Lung (tissue), 17 donors: ENCODE measurements at places on chromosomes 1 and 21. TPM values are rescaled to one million over a fixed set of nuclear protein-coding genes. Genes with fewer than 3 reads are reported as not detected.

DNA sequence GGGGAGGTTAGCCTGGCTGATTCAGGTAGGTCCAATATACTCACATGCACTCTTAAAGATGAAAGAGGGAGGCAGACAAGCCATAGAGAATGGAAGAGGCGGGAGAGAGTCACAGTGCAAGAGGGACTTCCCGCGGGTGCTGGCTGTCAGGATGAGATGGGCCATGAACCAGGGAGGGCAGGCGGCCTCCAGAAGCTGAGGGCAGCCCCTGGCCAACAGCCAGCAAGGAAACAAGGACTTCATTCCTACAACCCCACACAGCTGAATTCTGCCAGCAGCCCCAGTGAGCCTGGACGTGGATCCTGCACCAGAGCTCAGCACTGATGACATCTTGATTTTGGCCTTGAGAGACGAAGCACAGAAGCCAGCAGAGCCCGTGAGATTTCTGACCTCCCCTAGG lies 15.1 kb upstream of the B3GALT5 start:
- no peak for DNase-seq
- H3K4me3 ChIP-seq: no peak overlapping the region
- H3K27ac ChIP-seq: no peak overlapping the region
- H3K36me3 ChIP-seq: no peaks in the 10 kb centered on the region
- H3K27me3 ChIP-seq: no peaks in the 10 kb centered on the region

DNA sequence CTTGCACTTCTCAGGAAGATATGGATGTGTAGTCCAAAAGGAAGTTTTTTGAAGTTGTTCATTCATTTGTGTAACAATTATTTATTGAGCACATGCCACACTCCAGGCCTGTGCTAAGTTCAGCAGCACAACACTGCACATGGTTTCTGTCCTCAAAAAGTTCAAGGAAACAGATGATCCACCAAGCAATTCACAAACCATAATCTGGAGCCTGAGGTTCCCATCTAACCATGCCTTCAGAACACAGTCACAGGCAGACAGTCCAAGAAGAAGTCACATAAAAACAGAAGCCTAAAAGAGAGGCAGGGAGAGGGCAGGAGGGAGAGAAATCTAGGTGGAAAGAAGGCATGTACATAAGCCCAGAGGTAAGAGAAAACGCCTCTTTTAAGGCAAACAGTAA lies 1.9 kb downstream of the CD48 start:
- H3K4me3 ChIP-seq: no peak overlapping the region
- H3K4me1 ChIP-seq: no peaks in the 10 kb centered on the region
- no peak for DNase-seq
- H3K27me3 ChIP-seq: no peaks in the 10 kb centered on the region
- no peaks in the 10 kb centered on the region for H3K36me3 ChIP-seq
- H3K27ac ChIP-seq: no peak overlapping the region

DNA sequence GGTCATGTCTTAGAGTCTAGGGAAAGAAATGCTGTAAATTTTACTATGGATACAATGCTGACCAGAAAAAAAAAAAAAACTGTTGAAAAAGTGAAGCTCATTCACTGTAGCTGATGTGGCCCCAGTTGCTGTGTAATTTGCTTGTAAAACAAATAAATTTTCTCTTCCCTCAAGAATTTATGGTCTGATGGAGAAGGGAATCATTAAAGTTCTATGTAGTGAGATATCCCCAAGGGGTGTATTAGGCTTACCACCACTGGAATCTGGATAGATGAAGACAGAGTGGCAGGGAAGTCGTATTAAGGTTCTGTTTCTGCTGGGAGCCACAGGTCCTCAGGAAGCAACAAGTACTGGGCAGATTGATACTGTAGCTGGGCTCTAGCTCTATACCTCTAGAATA lies 860.0 kb downstream of the LTN1 start:
- H3K4me3 ChIP-seq: no peak overlapping the region
- H3K36me3 ChIP-seq: no peaks in the 10 kb centered on the region
- no peak overlapping the region for H3K27ac ChIP-seq

GRCh38 chr1:32919811-32920733 lies 18.9 kb upstream of the TMEM54 start:
- peak; percentile 14 for DNase-seq
- H3K27me3 ChIP-seq: no peaks in the 10 kb centered on the region
- H3K4me3 ChIP-seq: no peak overlapping the region
- peaks cover 6% of the 10 kb centered on the region for H3K4me1 ChIP-seq
- no peak overlapping the region for H3K27ac ChIP-seq

GRCh38 chr1:51310871-51311613 lies 19.3 kb downstream of the TTC39A start:
- no peaks in the 10 kb centered on the region for H3K27me3 ChIP-seq
- peaks cover 3% of the 10 kb centered on the region for H3K4me1 ChIP-seq
- DNase-seq: no peak
- no peak overlapping the region for H3K4me3 ChIP-seq
- no peaks in the 10 kb centered on the region for H3K36me3 ChIP-seq

DNA sequence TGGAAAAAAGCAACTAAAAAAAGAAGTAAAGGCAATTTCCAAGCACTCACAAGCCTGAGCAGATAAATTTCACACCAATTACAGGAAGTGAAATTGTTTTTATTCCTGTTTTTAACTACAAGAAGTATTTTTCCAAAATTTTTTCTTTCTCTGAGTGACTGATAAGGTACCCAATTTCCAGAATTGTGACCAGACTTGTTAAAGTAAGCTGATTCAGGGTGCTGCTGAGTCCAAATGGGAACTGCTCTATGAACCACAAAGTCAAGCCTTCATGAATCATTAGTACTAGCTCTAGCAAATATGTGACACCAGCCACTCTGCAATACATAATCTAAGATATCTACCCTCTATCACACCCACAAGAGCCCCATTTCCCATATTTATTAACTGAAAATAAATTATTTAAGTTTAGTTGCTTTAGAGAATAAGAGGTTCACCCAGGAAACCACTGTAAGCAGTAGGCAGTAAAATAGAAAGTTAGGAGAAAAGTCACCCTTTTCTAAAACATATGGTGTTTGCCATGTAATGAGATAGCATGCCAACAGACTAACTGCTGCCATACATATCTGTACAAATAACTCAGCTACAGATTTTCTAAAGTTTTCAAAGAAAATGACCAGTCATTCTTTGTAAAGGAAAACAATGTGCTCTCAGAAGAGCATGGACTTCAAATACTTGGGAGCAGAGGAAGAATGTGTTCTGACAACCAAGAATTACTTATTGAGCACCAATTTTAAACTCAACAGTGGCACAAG lies 43.1 kb upstream of the TNFSF18 start:
- no peak overlapping the region for H3K4me3 ChIP-seq
- no peaks in the 10 kb centered on the region for H3K36me3 ChIP-seq
- H3K27ac ChIP-seq: no peak overlapping the region
- no peaks in the 10 kb centered on the region for H3K27me3 ChIP-seq
- no peaks in the 10 kb centered on the region for H3K4me1 ChIP-seq
- DNase-seq: no peak

DNA sequence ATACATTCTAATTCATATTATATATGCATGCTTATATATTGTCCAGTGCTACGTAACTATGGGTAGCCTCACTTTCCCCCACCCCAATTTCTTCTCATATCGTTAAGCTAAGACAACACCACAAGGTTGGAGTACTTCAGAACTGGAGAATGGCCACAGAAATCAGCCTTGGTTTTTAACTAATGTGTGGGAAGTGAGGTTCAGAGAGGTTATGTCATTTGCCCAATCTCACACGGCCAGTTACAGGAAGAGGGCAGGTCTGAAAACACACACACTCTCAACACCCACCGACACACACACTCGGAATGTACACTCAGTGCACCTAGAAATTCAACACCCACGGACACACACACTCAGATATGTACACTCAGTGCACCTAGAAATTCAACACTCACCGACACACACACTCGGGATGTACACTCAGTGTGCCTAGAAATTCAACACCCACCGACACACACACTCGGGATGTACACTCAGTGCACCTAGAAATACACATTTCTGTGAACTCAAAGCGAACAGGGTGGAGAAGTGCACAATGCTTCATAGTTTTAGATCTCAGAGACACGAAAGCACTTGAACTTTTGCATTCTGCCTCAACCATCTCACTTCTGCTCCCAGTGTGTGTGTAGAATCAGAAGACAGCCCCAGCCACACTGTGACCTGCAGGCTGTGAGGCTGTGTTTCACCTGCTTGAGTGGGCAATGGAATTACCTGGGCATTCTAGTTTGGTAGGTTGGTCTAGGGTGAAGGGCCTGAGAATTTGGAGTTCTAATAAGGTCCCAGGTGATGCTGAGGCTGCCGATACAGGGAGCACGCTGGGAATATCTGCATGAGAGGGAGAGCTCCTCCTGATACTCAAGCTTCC lies 170.4 kb downstream of the CLIC6 start:
- no peak overlapping the region for H3K4me3 ChIP-seq
- H3K27me3 ChIP-seq: no peaks in the 10 kb centered on the region
- DNase-seq: no peak
- peaks cover 15% of the 10 kb centered on the region for H3K4me1 ChIP-seq
- no peak overlapping the region for H3K27ac ChIP-seq

DNA sequence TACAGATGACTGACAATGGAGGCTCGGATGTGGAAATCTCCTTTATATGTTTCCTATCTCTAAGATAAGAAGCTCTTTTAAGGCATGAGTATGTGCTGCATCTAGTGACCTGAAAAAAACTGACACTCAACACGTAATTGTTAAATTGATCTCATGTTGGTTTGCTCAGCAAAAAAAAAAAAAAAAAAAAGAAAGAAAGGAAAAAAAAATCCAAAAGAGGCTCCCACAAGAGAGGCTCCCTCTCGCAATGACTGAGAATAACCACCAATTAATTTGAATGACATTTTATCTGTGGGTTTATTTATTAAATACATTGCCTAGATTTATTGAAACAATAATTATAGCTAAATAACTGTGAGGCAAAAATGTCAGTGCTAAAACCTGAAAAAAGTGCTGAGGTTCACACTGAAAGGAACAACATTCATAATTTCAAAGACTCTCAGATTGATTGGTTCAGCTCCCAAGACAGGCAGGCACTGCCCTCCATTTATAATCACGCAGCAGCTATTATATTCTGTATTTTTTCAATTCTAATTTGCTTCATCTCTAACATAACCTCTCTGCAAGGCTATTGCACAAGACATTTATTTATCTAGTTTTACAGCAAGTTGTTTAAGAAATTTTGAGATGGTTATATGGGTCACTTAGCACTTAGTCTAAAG lies 184.5 kb upstream of the TMPRSS15 start:
- H3K36me3 ChIP-seq: no peaks in the 10 kb centered on the region
- H3K27ac ChIP-seq: no peak overlapping the region

DNA sequence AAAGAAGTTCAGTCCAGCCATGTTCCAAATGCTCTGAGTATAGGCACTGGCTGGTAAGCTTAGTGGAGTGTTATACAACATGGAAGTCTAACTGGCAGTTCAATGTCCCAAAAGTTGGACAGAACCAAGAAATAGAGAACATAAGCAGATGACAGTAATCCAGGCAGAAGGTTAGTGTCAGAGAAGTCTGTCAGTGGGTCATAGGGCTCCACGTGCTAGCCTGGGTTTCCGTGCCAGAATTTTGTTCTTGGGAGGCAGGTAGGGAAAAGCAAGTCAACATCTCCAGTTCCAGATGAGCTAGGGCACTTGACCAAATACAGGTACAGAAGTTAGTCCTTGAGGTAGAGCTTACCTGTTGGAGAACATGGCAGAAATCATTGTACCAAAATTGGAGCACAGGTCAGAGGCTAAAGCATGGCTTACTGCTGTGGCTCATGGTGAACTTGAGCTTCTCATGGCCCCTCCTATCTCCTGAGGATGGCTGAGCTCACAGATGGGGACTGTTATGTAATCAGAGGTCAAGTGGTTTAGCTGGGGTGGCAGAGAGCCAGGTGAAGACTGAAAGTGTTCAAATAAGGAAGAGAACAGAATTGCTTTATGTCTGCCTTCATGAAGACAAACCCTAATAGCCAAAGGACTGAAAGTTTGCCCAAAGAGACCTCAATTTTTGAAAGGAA lies 170.8 kb downstream of the NFIA start:
- H3K27me3 ChIP-seq: no peaks in the 10 kb centered on the region
- H3K4me1 ChIP-seq: peaks cover 63% of the 10 kb centered on the region
- no peak overlapping the region for H3K4me3 ChIP-seq
- no peaks in the 10 kb centered on the region for H3K36me3 ChIP-seq
- H3K27ac ChIP-seq: peak overlapping the region; percentile 20

Gene GABRD
- 6.8 TPM for total RNA-seq

Gene PRAMEF27
- not detected for total RNA-seq

Gene CFAP298
- total RNA-seq: 49.5 TPM

Gene OLIG2
- 1.1 TPM for total RNA-seq
